ENCODE measurements at places on chromosomes 1 and 21.

DNA sequence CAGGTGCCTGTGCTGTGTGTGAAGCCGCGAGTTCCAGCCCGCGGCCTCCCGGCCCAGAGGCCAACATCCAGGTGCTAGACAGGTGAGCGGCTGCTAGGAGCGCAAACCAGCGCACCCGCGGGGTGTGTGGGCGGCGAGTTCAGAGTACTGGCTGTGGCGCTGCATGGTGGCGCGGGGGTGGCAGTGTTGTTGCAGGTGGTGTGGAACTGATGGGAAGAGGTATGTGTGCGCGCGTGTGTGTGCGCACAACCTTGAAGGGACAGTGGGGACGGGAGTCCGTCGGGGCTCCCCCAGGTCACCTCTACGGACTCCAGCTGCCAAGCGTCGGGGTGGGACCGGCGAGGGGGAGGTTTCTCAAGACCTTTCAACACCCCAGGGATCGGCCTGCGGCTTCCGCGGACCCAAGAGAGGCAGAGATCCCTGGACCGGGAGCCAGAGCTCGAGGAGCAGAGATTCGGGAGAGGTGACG lies 433 bp upstream of the DMBX1 start:
- no peak for DNase-seq

- DNase-seq = no peak
Measured at GRCh38 chr21:41442481-41443186, 16.6 kb downstream of the MX1 start.

DNA sequence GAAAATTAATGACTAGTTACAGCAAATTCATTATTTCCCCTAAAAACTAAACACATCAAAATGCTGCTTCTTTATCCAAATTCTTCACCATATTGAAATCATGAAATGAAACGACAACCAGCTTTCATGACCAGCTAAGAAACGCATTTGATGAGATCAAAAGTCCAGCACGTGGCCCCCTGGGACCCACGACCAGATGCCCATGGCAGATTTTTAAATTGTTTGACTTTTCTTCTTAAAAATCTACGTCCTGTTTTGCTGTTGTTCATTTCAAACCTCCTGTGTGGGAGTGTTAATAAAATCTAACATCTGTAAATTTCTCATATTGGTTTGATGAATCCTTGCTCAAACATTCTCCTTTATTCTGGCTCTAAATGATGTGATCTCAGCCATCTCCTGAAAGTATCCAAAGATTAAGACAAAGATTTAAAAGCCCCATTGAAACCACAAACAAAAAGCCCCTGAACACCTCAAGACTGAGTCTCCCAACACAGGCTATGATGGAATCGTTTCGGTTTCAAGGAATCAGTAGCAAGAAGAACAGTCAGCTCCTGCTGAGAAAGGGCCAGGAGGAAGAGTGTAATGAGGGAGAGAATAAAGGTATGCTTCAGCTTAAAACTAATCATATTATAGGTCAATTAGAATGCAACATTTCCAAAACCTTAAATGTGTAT lies 523.6 kb downstream of the SMYD3 start:
- no peak for DNase-seq

GRCh38 chr1:27618341-27619082 lies 14.6 kb upstream of the AHDC1 start:
- DNase-seq = no peak

GRCh38 chr1:183871142-183871541 lies 66.2 kb downstream of the RGL1 start:
- peak; percentile 58 for DNase-seq

DNA sequence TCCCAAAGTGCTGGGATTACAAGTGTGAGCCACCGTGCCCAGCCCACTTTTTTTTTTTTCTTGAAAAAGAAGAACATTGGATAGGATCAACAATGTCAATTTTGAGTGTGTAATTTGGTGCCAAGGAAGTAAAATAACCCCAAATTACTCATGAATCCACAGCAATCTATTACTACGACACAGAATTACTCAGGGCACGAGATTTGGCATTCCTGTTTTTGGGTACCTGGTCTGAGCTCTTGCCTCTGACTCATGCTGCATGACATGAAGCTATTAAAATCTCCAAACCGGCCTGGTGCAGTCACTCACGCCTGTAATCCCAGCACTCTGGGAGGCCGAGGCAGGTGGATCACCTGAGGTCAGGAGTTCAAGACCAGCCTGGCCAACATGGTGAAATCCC lies 10.4 kb downstream of the RNF19B start:
- DNase-seq = no peak

GRCh38 chr1:90339811-90340210 lies 344.9 kb downstream of the ZNF326 start:
- DNase-seq = no peak
